ENCODE measurements at places on chromosomes 16 and 17. TPM values are rescaled to one million over a fixed set of nuclear protein-coding genes. Genes with fewer than 3 reads are reported as not detected.

- no peak overlapping the region for H3K4me3 ChIP-seq
- DNase-seq: no peak
- H3K27ac ChIP-seq: no peak overlapping the region
- no peaks in the 10 kb centered on the region for H3K27me3 ChIP-seq
- H3K36me3 ChIP-seq: no peaks in the 10 kb centered on the region
These were observed 27.9 kb upstream of the CPHXL start for GRCh38 chr16:75754141-75754540.

Gene STH
- not detected for total RNA-seq

DNA sequence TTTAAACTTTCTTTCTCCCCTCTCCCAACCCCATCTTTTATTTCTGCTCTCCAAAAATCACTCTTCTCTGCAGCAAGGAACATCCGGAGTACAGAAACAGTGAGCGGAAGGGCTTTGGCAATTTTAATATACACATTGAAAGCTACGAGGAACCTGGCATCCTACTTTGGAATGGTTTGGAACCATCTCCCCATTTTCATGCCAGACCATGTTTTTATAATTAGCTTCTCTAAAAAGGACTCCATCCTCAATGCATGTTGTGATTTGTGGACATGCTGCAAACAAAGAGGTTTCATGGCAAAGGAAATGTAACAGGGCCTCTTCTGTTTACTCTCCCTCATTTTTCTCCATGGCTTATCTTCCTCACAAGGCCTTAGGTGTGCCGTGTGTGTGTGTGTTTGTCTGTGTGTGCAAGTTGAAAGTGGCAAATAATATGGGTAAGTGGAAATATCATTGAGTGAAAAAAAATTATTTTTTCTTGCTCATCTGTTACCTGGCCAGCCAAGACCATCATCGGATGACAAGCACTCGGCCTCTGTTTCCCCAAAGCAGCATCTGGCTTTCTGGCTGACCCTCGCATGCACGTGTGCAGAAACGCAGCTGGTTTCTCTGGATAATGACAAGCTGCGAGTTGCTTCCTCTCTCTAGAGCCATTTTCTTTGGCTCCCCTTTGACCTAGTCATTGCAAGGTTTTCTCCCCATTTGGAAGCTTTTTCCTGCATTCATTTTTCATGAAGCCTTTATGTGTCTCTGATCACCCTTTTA is 585.0 kb downstream of the TMEM114 start:
- H3K27ac ChIP-seq: no peak overlapping the region
- no peaks in the 10 kb centered on the region for H3K4me1 ChIP-seq
- no peaks in the 10 kb centered on the region for H3K36me3 ChIP-seq
- no peaks in the 10 kb centered on the region for H3K27me3 ChIP-seq

Gene NOG
- 0.48 TPM for total RNA-seq

DNA sequence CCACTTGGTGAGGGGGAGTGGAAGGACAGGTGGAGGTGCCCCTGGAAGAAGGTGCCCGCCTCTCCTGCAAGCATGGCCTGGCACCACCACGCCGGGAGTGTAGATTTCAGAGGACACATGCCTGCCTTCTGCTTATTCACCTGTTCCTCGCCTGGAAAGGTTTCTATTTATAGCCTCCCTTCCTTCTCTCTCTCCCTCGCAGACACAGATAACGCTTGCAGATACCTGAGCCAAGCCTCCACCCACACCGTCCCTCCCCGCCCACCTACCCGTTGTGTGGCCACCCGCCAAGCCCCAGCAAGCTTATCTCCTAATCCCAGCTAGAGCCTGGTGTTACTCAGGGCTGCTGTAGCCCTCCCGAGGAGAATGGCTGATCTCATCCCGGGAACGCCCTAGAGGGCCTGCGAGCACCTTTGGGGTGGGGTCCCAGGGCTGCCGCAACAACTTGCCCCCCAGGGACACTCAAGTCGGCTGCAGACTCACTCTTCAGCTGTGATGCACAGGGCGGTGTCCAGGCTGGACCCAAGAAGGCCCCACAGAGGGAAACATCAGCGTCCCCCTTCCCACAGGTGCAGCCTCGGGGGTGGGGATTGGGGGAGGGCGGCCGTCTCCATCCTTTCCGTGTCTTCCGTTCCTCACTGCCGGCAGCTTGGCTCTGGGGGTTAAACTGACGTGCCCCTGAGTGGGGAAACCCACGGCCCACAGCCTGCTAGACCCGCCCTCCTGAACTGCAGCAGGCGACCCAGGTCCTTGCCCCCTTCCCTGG is 1.9 kb upstream of the SNAI3 start:
- no peaks in the 10 kb centered on the region for H3K27me3 ChIP-seq
- no peak overlapping the region for H3K27ac ChIP-seq
- H3K36me3 ChIP-seq: no peaks in the 10 kb centered on the region
- H3K4me1 ChIP-seq: peaks cover 6% of the 10 kb centered on the region

GRCh38 chr16:85445064-85445778 is 167.9 kb upstream of the GSE1 start:
- no peak overlapping the region for H3K4me3 ChIP-seq
- H3K36me3 ChIP-seq: no peaks in the 10 kb centered on the region
- DNase-seq: no peak
- H3K27ac ChIP-seq: no peak overlapping the region
- peaks cover 3% of the 10 kb centered on the region for H3K4me1 ChIP-seq

DNA sequence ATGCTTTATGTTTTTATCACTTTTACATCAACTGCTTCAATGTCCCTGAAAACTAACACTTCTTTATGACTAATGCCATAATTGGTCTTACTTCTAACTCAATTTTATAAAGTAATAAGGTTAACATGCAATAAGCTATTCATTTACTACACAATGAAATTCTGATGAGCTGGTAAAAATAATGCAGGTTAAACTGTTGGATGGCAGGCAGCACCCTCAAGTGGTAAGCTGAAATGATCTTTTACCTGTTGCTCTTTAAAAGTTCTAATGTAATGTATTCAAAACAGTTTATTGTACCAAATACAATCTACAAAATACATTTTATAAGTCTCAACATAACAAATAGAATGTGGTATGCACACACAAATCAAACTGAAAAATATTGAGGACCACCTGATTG is 1280.3 kb downstream of the CDH8 start:
- no peaks in the 10 kb centered on the region for H3K27me3 ChIP-seq
- H3K4me1 ChIP-seq: no peaks in the 10 kb centered on the region
- no peaks in the 10 kb centered on the region for H3K36me3 ChIP-seq
- no peak overlapping the region for H3K4me3 ChIP-seq
- no peak for DNase-seq
- no peak overlapping the region for H3K27ac ChIP-seq

DNA sequence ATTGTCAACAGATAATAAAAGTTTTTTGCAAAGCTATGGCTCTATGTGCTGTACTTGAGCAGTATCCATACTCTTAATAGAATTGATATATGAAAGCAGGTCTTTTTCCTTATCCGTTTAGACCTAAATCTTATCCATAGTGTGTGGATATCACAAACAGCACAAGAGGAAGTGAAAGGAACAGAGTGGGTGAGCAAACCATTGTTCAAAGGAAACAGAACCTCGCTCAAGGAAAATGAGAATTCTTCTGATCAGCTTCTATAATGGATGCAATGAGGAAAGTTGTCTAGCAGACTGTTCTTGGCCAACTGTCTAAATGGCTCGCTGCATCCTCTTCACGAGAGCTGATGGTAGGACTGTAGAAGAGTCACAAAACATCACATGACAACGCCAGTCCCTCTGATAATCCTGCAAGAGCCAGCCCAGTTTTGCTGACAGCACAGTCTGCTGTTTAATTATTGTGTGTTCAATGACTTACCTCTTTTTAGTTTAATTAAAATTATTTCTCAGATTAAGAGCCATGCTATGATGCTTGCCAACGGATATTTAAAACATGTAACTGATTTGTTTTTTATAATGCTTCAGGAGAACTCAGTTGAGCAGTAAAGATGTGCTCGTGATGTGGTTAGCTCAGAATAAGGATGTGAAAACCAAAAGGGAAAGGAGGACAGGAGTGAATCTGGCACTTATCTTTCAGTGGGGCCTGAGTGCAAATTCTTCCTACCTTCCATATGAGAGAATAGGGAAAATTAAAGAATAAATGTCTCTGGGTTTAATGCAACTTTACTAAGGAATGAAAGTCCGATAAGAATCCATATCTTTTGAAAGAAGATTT is 38.5 kb downstream of the WWOX start:
- H3K27me3 ChIP-seq: no peaks in the 10 kb centered on the region
- DNase-seq: no peak
- H3K4me3 ChIP-seq: no peak overlapping the region
- H3K36me3 ChIP-seq: no peaks in the 10 kb centered on the region

All from breast epithelium (tissue), 4 donors.